Kidney tubule cell (primary cell): ENCODE measurements at places on chromosomes 1 and 21.

- DNase-seq, result peak; percentile 41
Observed at GRCh38 chr1:54723985-54724384, 8.3 kb downstream of the TTC4 start.

GRCh38 chr1:47608296-47608875 lies 170.5 kb downstream of the FOXD2 start:
- DNase-seq, result no peak

GRCh38 chr1:151993734-151994496 lies at the start of gene S100A10:
Gene S100A10 (minus strand): TSS chr1:151993859. CDS start chr1:151986230, 7,629 bp downstream.
- DNase-seq, result peak; percentile 90

DNA sequence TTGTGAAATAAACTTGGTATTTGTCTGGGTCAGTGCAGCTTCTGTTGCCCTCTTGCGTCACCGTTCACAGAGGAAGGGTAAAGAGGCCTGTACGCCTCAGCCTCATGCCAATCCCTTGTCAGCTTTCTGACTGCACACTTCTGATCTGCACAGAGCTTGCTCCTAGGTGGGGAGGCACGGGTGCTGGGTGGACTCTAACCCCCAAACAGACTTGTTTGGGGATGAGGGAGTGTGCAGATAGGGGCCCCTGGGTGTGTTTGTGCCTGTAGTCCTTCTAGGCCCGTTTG lies 803 bp upstream of the B4GALT2 start:
- DNase-seq, result no peak

GRCh38 chr1:156849151-156849496 lies 9.8 kb downstream of the INSRR start:
- no peak for DNase-seq
